ENCODE measurements at places on chromosomes 13 and 19.

DNA sequence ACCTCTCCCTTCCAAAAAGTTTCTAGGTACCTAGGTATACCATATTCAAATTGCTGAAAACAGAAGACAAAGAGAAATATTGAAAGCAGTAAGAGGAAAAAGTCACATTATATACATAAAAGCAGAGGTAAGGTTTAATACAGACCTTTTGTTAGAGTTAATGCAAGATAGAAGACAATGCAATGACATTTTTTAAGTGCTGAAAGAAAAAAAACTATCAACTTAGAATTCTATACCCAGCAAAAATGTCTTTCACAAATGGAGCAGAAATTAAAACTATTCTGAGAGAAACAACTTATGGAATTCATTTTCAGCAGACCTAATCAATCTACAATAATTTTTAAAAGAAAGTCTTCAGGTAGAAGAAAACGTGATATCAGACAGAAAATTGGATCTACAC lies 77.2 kb downstream of the CRYL1 start:
- DNase-seq = no peak

DNA sequence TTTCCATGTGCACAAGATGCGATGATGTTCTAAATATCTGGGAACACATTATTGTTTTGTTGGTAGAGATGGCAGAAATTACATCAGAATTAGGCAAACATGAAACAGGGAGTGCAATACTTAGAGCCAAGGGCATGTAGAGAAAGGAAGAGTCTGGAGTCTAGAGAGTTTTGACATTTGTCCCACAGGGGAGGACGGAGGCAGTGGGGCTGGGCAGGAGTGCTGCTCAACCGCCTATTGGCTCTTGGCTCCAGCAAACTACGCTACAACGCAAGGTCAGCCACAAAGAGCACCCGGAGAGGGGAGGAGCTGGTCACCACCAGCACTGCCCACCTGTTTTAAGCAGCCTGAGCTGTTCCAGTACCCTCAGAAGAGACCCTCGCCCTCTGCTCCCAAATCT lies 108.3 kb downstream of the ABCC4 start:
- no peak for DNase-seq

DNA sequence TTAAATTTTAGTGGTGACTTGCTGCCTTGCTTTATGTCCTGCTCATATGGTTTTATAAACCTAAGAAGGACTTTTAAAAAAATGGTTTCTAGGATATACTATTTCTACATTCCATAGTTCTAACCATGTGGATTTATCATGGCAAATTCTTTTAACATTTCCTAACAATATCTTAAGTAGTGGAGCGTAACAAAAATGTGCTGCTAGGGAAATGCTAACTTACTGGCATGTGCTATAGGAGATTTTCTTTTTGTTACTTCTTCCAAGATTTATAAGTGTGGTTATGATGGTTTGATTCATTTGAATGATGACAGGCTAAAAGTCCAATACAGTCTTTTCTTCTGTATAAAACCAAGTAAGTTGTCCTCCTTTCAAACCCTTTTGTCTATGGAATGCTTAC lies 713.7 kb downstream of the SLITRK1 start:
- peak; percentile 4 for DNase-seq

DNA sequence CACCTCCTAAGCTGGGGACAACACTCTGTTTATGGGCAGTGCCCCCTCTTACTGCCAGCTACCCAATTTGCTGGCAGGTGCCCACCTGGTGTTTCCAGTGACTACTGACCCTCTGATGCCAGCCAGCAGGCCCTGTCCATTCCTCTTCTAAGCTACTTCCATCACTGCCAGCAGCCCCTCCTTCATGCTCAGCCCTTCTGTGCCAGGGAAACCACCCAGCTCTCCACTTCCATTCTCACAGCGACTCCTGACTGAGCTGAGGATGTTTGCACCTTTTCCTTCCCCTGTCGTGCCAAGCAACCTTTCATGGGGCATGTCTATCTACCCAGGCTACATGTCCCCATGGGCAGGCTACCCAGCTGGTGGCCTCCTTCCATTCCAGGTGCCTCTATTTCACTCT lies 24.0 kb upstream of the ZNF492 start:
- no peak for DNase-seq

GRCh38 chr13:102856557-102856956 lies 10.7 kb downstream of the ERCC5 start:
- DNase-seq = peak; percentile 59

DNA sequence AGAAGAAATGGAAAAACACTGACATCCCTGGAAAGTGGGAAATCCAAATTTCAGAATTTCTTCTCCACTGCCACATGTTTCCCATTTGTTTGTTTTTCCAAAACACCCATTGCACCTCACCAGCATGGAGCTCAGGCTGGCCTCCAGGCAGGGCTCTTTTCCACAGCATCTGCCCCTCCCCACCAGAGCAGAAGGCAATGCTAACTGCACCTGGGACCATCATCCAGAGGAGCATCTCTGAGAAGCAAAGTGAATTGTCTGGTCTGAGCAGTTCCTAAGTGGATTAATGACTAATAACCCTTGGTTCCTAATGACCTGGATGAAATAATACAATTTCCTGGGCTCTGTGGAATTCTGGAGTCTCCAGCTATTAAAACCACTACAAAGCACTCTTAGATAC lies 8.8 kb upstream of the CYSLTR2 start:
- DNase-seq = no peak

DNA sequence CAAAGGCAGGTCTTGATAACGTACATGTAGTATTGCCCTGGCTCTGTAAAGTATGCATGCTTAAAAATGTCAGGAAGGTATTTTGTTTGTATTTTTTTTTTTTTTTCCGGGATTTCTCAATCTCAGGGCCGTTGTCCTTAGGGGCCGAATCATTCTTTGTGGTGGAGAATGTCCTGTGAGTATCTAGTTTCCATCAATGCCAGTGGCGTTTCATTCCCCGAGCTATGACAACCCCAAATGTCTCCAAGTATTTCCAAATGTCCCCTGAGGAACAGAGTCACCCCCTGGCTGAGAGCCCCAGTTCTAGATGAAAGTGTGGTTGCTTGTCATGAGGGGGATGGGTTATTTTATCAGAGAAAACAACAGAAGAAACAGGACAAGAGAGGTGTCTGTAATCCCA lies 68.7 kb downstream of the ACSBG2 start:
- no peak for DNase-seq

GRCh38 chr19:18193388-18194180 lies 566 bp downstream of the MPV17L2 start:
- no peak for DNase-seq

- DNase-seq = no peak
Measured at GRCh38 chr13:50945669-50946068, 36.1 kb downstream of the RNASEH2B start.

GRCh38 chr13:95352486-95352885 lies 51.2 kb upstream of the ABCC4 start:
- no peak for DNase-seq

DNA sequence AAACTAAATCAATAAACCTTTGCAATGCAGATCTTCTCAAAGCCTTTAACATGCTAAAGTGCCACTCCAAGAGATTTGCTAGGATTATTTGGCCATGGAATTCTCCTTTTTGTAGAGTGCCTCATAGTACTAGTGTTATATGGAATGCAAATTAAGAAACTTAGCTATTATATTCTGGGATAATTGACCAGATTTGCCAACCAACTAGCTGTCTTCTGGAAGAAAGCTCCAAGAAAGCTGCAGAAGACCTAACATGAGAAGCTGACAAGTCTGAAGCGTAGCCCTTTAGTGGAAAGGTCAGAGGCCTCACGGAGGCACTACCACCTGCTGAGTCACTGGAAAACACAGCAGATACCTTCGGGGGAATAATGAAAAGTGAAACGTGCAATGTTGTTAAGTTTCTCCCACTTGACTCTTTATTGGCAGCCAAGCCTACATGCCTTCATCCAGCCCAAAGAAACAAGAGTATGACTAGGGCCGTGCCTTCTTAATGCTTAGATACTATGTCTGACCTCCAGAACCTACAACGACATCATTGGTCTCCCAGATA lies 29.8 kb upstream of the KATNAL1 start:
- DNase-seq = no peak

DNA sequence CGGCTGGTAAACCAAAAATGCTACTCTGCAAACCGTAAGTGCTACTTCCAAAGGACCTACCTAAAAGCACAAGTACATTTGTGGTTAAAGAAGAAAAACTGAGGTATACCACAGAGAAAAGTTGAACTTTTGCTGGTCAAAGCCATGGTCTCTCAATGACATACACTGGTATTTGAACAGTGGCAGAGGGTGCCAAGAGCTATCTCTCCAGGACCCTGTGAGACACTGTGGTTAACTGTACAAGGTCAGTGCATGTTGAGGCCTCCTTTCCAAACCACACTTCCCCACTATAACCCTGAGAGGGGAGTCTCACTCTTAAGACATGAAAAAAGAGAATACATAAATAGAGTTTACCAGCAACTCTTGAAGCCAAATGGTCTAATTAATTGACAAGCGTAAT lies 49.5 kb downstream of the COL4A1 start:
- no peak for DNase-seq

DNA sequence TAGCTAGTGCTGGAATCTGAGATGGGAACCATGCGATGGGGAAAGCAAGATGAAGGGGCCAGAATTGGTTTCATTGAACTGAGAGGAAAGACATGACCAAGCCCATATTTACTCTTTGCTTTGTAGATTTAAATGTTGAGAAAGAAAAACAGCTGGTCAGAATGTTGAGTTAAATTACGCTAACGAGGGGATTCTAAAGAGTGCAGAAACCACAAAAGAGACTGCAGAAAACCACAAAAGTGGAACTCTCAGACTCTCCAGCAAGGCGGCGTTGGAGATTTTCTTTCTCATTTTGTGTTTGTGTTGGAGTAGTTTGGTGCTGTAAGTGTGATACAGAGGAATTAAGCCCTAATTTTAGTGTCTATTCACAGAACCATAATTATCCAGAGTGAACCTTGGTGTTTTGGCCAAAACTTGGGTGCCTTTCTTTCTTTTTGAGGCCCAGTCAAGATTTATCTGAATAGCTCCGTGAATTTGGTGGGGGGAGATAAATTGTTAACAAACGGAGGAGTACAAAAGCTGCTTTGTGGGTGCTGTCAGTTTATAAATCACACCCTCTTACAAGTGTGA lies 26.3 kb downstream of the SAE1 start:
- no peak for DNase-seq

DNA sequence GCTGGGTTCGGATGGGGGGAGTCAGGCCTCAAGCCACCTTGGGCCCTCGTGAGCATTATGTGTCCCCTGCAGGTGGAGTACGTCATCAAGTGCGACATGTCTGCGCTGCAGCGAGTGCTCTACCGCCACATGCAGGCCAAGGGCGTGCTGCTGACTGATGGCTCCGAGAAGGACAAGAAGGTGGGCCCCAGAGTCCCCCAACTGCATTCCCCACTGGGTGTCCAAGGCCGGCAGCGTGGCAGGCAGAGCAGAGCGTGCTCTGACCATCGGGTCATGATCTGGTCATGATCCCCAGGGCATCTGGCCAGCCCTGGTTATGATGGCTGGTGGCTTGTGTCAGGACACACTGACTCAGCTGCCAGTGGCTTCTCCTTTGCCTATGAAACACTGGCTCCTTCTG lies 63.4 kb downstream of the SMARCA4 start:
- no peak for DNase-seq

DNA sequence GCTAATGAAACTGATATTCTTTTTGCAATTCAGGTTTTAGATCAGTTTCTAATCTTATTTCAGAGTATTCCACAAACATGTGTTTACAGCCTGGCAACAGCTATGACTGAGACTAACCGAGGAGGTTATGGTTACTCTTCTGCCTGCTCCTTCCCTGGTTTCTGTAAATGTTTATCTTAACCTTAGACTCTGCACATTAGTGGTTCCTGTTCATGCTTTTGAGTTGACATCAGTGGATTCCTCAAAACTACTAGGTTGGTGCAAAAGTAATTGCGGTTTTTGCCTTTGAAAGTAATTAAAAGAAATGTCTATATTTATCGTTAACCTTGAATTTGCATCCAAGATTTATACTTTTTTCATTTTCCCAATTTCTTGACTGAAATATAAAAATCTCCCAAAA lies 237.0 kb upstream of the TSHZ3 start:
- peak; percentile 46 for DNase-seq

- DNase-seq = no peak
Measured at GRCh38 chr19:30023330-30023729, 81.3 kb downstream of the URI1 start.

DNA sequence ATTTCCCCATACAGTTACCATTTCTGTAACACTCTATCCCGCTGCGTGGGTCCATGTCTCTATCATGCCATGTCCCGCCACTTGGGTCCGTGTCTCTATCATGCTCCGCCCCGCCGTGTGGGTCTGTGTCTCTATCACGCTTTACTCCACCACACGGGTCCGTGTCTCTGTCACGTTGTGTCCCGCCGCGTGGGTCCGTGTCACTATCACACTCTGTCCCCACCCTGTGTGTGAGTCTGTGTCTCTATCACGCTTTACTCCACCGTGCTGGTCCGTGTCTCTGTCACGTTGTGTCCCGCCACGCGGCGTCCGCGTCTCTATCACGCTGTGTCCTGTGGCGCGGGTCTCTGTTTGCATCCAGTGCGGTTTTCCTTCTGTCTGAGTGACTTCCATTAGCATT lies 11.6 kb downstream of the ADPRHL1 start:
- no peak for DNase-seq

DNA sequence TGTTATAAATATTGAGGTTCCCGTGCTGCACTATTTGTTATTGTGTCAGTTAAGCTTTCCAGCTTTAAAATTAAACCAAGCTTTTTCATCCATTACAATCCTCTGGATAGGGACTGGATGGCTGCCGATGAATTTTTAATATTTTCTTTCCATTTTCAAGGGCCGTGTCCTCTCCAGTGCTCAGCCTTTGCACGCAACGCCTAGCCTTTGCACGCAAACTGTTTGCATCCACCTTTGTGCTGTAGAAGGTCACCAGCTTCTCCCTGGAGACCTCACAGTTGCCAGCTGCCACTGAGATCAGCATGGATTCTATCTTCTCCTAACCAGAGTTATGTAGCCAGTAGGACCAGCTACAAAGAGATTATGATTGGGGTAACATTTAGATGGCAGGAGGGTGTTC lies 240.5 kb downstream of the SLC7A1 start:
- DNase-seq = no peak

DNA sequence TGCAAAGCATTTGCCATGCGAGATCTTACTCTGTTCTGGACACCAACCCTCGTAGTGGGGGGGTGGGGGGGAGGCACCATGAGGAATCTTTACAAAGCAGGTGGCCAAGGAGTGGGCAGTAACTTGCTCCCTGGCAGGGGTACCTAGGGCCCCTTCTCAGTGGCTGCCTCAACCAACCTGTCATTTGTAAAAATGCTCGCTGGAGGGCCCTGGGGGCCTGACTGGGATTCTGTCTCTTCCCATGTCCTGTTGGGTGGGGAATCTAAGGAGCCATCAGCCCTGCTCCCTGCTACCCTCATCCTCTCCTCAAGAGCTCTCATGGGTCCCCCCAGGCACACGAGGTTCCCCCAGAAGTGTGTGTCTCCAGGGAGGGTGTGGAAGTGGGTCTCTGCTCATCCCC lies 1.5 kb downstream of the KCNN1 start:
- no peak for DNase-seq
